CD4-positive, alpha-beta T cell treated with Interleukin-4 for 1 hour (primary cell): ENCODE measurements at places on chromosomes 7 and 10.

GRCh38 chr7:81684514-81685269 is 85.2 kb downstream of the HGF start:
- DNase-seq = no peak

DNA sequence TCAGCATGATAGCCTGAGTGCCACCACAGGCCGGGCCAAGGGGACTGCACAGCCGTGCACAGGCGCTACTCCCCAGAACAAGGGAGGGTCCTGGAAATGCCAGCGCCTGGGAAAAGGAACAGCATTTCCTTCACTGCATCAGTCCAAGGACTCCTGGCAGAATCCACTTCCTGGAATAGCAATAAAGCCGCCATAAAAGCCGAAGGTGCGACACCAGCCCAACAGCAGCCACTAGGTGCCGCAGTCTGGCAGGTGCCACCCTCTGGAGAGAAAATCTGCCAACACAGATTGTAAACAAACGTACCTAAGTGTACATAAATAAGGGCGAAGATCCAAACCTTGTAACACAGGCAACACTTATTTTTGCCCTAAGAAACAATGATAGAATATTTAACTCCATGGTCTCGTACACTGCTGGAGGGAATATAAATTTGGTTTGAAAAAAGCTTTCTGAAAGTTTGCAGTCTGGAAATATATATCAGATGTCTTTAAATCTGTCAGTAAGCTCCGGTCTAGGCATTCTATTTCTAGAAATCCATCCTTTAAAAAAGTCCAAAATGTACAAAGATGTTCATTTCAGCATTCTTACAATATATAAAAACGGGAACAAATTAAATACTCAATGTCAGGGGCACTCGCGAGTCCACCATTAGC is 22.2 kb downstream of the VOPP1 start:
- DNase-seq = no peak

DNA sequence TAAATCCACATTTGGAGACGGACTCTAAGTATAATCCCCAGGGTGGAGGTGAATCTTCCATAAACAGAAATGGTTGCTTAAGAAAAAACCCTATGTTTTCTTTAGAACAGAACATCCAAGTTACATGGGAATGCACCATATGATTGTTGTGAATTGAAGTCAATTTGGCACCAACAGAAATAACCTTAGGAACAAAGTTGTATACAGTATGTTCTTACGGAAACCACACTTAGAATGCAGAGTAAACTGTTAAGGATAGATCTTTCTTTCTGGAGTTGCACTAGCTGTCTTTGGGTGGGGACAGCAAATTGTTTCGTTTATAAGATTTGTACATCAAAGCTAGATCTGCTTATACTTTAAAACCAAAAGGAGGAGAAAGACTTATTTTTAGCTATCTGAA is 316.4 kb downstream of the PTEN start:
- DNase-seq = no peak

DNA sequence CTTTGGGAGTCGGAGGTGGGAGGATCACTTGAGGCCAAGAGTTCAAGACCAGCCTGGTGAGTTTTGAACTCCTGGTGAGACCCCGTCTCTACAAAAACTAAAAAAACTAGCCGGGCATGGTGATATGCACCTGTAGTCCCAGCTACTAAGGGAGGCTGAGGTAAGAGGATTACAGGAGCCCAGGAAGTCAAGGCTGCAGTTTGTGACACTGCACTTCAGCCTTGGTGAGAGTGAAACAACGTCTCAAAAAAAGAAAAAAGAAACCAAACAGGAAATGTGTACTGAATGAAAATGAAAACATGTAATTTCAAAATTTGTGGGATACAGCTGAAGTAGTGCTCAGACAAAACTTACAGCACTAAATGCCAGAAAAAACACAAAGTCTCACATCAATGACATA is 7.6 kb downstream of the ARHGAP12 start:
- no peak for DNase-seq

GRCh38 chr10:32893434-32893833 is 64.6 kb downstream of the ITGB1 start:
- no peak for DNase-seq

GRCh38 chr10:44635176-44635575 is 250.3 kb upstream of the CXCL12 start:
- no peak for DNase-seq

DNA sequence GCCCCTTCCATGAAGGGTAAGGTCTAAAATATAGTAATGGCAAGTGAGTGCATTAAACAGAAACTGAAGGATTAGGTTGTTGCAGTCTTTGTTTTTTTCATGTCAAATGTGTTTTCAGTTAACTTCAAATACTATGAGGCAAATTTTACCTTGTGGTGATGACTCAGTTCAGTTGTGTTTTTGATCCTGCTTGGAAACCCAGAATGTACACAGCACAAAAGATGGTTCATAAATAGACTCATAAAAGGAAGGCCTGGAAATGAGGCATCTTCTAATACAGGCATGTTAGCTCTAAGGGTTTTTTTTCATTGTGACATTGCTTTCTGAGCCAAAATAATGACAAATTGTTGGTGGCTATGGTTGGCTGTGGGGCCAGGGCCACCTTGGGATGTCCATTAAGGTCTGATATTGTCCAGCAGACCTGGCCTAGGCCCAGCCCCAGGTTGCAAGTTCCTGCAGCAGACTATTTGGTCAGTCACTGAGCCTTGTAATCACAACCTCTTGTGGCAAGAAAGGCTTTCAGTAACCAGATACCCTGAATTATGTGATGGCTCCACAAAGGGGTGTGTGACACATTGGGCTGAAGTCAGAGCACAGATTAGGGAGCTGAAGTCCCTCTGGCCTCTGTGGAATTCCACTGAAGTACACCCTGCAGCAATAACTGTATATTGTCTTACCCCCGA is 69.0 kb upstream of the SAMD8 start:
- DNase-seq = no peak

DNA sequence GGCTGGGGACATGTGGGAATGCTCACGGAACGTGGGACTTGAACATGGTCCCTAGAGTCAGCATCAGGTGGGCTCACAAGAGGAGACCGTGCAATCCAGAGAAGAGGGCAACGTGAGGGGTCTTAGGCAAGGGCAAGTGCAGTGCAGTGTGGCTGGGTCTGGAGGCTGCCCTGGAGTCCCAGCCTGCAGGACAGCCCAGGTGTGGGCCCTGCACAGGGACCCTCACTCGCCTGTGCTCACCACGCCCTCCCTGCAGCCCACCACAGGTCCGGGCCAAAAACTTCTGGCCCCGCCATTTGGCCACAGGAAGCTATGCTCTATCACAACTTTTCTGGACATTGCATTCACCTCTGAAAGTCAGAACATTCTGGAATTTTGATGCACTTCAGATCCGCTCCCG is 133.5 kb downstream of the PAXIP1 start:
- DNase-seq = no peak

DNA sequence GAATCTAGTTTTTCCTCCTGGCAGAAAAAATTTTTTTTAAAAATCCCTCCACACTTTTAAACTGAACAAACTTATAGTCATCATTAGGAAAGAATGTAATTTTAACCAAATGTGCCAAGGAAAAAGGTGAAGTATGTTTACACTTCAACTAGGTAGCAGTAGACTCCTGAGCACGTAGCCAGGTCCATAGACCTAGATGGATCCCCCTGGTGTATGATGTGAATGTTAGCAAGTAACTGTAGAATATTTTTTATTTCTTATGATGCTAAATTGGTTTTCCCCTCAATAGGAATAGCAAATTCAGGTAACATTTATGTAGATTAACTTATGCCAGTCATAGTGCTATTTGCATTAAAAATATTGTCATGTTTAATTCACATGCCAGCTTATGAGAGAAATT is 19.6 kb downstream of the CABCOCO1 start:
- no peak for DNase-seq

DNA sequence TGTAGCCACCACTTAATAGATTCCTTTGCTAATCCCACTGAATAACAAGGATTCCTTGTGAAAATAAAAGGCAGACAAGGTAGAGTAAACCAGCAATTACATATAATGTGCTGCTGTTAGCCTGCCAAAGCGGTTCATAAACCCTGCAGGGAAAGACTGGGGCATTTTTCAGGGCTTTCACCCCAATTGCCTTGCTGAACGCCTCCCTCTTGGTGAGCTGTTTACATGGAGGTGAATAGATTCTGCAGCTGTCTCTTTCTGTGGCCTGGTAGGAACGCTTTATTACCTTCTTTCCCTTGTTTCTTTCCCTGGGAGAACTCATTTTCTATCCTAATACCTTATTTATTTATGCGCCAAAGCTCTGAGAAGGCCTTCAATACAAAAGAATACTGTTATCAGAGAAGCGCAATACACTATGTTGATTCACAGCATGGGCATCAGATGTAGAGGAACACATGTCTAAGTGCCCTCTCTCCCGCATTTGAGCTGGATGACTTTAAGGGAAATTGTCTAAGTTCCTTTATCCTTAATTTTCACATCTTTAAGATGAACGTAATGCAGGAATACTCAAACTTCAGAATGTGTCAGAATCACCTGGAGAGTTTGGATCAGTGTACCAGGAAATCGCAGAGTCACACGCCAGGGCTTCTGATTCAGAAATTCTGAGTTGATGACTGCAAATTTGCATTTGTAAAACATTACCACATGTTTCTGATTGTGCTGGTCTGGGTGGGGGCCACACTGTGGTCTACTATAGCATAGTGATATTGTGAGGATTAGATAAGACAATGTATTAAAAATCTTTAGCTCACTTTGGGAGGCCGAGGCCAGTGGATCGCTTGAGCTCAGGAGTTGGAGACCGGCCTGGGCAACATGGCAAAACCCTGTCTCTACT is 1203.8 kb downstream of the SORCS3 start:
- no peak for DNase-seq

DNA sequence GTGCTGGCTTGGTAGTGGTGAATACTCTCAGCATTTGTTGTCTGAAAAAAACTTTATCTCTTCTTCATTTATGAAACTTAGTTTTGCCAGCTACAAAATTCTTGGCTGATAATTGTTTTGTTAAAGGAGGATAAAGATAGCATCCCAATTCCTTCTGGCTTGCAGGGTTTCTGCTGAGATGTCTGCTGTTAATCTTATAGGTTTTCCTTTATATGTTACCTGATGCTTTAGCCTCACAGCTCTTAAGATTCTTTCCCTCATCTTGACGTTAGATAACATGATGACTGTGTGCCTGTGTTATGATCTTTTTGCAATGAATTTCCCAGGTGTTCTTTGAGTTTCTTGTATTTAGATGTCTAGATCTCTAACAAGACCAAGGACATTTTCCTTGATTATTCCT is 9.9 kb upstream of the MRPS33 start:
- DNase-seq = no peak

GRCh38 chr7:70837589-70837988 is 294.4 kb upstream of the GALNT17 start:
- DNase-seq = no peak

GRCh38 chr10:34001087-34001580 is 666.7 kb upstream of the NRP1 start:
- no peak for DNase-seq

DNA sequence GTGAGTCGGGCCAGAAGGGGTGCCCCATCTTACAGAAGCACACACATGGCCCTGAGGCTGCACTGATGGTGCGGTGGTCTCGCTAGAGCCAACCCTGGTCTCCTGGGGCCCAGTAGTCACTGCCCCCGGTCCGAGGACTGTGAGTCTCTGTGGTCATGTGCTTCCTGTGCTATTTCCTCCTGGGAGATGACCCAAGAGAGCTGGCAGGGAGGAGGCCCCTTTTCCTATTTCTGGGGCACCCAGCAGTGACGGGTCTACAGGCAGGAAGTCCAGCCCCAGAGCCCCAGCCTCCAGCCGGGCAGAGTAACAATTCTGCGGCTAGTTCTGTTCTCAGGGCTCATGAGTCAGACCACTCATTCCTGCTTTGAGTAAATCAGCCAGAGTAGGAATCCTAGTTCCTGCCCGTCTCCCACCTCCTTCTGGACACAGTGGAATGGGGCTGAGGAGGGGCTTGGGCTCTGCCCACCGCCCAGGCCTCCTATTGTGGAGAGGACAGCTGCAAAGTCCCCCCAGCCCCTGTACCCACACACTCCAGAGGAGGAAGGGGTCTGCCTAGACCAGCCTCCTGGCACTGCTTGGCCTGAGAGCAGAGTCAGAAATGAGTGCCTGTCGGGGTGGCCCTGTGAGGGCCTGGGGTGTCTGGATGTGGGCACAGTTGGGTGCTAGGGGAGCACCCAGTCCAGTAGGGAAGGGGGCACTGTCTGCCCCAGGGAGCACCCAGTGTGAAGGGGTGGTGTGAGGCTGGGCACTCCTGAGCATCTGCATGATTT is 80.5 kb upstream of the PPIF start:
- DNase-seq = no peak

- DNase-seq = peak; percentile 21
Observed at GRCh38 chr10:74824900-74825370, 1.5 kb upstream of the KAT6B start.

DNA sequence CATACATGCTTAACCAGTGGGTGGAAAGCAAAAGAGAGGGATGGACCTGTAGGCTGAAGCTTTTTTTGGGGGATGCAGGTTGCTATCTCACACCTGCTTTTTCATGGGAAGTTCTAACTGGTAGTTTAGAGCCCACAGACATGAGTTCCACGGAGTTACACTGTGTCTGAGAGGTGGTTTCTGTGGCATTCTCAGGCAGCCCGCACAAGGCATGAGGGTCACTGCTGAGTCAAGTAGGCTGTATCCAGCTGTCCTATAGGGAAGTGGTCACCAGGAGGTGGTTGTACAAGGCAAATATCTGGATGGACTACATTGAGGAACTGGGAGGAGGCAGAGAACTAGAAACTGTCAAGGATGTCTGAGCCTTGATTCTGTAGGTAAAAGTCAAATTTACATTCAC is 351.0 kb upstream of the POM121L12 start:
- DNase-seq = no peak

- DNase-seq = no peak
Observed at GRCh38 chr7:71808115-71808514, 604.0 kb downstream of the CALN1 start.

DNA sequence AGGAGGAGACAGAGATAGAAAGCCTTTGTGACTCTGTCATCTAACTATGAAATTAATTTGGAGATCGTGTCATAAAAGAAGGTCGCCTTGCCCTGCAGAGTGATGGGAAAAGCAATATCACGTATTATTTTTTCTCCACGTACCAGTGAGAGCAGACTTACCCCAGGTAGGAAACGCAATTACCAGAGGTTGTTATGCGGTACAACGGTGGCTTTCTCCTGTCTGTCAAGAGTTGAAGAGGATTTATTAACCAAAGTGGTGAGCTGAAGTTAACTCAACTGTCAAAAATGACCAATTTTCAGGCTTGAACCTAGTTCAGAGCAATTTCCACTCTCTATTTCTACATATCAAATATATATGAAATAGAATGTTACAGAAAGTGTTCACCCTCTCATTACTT is 282.6 kb upstream of the PFKP start:
- no peak for DNase-seq

DNA sequence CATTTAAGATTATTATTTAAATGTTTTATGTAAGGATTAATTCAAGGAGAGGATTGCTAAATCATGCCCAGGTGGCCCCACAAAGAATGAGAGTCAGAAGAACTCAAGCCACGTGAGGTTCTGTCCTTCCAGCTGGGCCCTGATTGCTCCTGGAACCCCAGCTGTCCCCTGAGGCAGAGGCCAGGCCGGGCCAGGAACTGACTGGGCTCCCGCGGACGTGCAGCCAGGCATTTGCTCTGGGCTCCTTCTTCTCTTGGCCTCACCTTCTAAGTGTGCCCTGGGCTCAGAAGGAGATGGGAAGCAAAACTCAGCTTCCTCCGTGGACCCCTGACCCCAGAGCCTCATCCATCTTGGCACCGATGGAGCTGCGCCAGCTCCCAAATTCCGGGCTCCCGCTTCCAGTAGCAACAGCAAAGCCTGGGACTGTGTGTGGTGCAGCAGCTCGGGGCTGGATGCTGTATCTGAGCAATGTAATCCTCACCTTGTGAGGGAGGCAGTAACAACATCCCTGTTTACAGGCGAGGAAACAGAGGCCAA is 250.6 kb upstream of the PPP2R2D start:
- no peak for DNase-seq
